Left forelimb (tissue), 1 donor: ENCODE measurements at places on chromosomes 5 and 9.

- DNase-seq = no peak
These were observed 37.5 kb upstream of the BOD1 start for GRCh38 chr5:173653822-173654523.

DNA sequence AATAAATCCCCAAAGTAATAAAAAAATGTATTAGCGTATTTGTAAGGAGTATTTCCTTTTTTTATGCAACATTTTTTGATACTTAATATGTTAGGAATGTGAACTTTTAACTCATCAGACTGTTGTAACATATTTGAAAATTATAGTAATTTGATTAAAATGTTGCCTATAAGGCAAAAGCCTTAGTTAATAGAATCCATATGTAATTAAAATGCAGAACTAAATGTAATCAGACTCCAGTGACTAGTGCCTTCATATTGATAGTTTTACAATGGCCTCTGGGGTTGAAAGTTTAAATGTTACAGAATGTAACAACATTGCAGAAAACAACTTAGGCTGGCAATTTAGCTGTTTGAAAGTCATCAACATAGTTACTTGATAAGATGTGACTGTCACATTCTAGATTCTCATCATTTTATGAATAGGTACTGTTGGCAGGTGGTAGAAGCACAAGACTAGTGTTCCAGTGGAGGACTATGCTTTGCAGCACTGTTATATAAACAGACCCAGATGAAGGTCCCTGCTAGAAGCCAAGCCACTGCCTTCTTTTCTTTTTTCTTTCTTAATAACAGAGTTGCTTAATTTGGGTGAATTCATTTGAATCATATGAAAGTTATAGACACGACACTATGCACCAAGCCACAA, 382.9 kb downstream of the CCDC171 start:
- DNase-seq = no peak

DNA sequence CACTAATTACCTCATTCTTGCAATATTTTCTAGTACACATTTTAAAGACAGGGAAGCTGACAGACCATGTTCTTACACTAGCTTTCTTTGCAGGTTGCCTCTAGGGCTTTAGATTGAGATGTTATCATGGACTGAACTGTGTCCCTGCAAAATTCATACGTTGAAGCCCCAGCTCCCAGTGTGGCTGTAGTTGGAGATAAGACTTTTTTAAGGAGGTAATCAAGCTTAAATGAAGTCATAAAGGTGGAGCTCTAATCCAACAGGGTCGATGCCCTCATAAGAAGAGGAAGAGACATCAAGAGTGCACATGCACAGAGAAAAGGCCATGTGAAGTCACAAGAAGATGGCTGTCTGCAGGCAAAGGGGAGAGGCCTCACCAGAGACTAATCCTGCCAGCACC, 471.2 kb upstream of the ACTBL2 start:
- no peak for DNase-seq

DNA sequence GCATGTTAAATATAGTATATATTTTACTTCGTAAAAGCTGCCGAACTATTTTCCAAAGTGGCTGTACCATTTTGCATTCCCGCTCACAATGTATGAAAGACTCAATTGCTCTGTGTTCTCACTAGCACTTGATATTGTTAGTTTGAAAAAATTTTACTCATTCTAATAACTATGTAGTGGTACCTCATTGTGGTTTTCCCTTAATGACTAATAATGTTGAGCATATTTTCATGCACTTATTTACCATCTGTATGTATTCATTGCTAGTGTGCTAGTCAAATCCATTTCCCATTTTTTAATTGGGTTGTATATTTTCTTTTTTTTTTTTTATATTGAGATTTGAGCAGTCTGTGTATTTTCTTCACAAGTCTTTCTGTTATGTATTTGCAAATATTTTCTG, 58.4 kb downstream of the RANBP17 start:
- DNase-seq = no peak

DNA sequence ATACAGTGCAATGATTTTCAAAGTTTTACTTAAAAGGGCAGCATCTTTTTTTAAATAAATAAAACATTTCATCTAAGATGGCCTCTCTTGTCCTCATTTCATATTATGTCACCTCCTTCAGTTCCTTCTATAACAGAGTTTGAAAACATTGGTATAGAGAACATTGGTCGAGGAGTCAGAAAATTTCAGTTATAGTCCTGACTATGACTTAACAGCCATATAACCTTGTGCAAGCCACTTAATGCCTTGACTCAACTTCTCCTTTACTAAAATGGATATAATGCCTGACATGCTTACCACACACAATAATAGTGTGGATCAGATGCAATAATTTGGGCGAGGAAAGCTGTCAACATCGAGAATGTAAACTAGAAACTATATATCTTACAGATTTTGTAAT, 22.6 kb downstream of the SSBP2 start:
- no peak for DNase-seq

DNA sequence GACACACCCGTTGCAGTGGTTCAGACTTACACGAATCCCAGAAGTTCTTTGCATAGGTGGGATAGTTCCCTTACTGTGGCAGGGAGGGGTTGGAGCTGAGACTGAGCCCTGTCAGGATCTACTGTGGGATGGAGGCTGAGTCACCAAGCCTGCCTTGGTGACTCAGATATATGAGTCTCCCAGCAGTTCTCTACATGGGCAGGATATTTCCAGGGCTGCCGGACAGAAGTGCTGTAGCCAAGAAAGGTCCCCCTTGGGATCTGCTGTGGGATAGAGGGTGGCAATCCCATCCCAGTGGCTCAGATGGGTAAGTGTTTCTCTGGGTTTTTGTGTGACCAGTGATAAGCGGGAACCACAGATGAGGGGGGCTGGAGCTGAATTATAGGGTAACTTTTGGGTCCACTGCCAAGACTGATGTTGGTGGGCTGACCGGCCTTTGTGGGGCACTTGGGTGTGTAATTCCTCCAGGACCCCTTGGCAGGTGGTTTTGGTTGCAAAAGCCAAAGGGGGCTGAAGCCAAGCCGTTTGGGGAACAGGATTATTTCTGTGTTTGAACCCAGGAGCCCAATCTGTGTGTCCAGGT, 18.7 kb downstream of the XRCC4 start:
- no peak for DNase-seq

DNA sequence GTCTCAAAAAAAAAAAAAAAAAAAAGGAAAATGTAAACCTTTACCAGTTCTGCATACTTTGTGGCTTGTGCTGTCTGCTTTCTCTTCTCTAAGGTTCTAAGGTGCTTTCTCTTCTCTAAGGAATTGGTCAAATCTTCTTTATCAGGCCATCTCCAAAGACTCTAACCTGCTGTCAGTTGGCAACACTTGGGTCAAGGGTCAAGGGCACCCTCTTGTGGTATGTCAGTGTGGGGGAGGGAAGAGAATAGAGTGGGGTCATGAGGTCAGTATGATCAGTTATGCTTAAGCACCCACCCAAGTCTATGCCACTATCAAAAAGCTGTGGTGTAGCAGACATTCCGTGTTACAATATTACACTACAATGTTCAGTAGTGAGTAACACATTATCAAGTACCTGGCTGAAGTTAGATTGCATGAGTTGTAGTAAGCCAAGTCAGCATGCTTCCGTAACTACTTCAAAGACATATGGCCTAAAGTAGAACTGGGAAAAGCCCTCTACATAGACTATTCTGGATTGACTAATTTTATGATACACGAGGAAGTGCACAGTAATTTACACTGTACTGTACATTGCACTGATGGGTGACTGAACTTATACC, 25.0 kb upstream of the CCL28 start:
- DNase-seq = no peak

GRCh38 chr5:94745786-94746730, 127.6 kb downstream of the SLF1 start:
- no peak for DNase-seq

DNA sequence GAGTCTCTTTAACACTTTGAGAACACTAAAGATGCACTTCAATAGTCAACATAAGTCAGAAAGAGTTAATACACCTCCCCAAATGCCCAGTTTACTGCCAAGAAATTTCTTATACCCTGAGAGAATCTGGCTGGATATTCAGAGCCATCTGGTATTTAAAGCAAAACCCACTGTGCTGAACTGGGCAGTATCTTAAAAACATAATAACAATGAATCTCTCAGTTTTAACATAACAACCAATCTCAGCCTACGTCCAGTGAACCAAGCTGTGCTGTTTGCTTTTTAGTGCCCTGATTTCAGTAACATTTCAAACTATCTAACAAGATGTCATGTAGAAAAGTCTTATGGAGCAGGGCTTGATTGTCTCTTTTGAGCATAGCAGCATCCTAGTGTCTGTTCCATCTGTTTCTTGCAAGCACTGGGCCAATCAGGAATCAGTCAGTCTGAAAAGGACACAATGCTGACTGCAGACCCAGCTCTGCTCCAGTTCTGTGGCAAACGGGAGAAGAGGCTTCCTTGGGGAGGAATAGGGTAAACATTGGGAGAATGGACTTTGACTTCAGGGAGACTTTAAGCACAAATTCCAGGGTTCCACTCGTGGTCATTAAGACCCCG, 43.6 kb upstream of the FAM81B start:
- DNase-seq = no peak

- DNase-seq = no peak
These were observed 4.5 kb upstream of the MOB3B start for GRCh38 chr9:27534131-27534530.

DNA sequence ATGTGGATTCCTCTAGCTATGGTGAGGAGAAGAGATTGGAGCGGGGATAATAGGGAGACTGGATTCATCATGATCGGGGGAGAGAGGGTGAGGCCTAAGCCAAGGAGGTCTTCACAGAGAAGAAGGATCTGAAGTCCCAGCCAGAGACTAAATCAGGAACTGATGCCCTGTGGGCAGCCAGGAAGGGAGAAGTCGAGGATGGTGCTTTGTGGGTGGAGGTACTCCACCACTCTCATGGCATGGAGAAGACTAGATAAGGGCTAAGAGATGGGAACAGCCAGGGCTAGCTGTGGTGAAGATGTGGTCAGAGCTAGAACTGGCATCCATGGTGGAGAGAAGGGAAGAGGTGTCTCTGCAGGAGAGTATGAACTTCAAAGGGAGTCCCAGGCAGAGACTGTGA, 3.0 kb upstream of the RGS14 start:
- DNase-seq = no peak

DNA sequence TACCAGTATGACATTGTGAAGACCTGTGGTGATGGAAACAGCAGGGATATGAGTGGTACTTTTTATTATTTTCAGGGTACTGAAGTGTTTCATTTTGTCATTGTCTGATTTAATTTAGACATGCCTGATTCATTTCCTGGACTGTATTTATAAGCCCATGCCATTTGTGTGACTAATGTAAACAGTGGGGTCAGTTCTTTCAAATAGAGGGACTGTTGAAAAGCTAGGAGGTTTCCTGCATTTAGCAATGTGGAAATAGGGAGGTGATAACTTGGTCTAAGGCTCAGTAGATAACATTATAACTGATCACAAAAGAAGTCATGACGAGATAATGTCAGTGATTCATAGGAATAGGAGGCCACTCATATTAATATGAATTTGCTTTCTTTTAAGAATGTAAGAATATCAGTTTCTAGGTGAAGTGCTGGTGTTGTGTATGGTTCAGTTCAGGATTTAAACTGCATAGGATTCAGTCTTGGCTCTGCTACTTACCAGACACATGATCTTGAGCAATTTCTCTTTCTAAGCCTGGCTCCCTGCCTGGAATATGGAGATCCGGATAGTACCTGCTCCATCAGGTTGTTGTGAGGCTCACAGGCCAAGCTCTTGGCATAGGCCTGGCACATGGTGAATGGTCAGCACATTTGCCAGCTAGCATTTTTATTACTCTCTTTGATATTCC, 7.5 kb downstream of the RASGRF2 start:
- DNase-seq = no peak

DNA sequence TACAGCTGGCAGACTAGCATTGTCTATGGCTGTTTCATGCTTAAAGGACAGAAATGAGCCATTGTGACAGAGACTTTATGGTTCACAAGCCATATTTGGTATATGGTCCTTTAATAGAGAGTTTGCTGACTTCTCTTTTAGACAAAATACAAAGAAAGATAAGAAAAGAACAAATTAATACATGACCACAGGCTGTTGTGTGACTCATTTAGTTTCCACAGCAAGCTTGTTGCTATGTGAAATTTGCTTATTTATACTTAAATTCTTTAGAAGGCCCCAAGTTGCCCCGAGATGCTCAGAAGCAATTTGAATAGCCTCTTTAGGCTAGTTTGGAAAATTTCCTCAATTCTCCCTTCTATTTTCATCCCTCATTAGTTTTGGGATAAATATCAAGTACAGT, 315.3 kb upstream of the RPS23 start:
- no peak for DNase-seq

DNA sequence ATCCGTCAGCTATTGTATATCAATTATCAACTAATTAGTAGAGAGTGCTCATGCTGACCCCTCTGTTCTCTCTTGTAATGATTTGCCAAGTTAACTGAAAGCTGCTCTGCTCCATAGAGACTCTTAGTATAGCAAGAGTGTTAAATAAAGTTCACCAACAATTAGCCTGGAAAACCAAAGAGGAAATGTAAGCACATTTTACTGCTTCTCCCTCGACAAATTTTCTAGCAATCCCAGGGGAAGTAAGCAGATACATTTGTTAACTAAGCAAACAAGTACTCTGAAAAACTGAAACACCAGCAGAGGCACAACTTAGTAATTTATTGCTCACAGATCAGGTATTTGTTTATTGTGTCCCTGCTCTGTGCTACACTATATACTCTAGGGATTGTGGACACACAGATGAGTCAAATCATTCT, 162.2 kb downstream of the GLIS3 start:
- no peak for DNase-seq

DNA sequence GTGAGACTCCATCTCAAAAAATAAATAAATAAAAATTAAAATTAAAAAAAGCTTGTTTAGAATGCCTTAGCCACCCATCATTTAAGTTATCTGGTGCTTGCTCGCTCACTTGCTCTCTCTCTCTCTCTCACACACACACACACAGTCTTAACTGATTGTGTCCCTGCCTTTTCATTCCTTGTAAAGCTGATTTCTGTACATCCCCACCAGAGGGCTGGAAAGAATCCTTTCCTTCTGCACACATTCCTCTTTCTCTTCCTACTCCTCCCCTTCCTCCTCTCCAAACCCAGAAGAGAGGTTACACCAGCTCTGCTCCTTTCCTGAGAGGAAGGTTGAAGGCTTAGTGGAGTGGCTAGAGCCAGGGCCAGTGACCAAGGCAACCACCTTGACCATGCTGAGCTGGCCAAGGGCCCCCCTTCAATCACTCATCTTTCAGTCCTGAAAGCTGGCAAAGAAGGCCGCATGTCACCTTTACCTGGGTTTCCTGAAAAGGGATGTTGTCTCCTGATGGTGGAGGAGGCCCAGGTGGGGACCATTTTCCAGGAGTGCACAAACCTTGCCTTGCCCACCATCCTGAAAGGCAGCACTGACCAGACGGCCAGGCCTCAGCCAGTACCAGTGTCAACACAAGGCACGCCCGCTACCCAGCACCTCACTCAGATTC, 25.6 kb downstream of the STK10 start:
- DNase-seq = no peak
